ELF-1 (cell line): ENCODE measurements at places on chromosomes 5 and 9.
A peak's percentile ranks its signal among the peaks of the same experiment; 100 is the strongest.

DNA sequence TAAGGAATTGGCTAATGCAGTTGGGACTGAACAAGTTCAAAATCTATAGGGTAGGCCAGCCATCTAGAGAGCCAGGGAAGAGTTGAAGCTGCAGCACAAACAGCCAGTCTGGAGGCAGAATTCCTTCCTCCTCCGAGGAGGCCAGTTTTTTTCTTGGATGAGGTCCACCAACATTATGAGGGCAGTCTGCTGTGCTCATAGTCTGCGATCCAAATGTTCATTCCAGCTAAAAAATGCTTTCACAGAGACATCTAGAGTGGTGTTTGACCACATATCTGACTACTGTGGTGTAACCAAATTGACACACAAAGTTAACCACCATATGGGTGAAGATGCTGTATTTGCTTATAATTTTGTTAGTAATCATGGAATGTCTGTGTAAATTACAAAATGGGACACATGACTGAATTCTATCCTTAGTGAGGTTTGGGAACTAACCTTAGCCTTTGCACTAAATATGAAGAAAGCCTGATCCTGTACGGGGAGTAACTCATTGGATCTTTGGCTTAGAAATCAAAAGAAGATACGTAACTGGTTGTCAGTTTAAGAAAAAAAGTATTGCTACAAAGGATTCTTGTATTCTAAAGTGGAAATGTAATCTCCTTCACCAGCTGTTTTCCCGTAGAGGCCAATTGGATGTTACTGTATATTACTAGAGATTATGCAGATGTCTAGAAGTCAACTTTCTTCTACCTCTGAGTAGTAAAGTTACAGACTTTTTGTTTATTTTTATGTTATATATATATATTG is 70.6 kb downstream of the SPIN1 start:
- DNase-seq: no peak

GRCh38 chr5:148290271-148291195 is 21.7 kb upstream of the SPINK7 start:
- DNase-seq: no peak

DNA sequence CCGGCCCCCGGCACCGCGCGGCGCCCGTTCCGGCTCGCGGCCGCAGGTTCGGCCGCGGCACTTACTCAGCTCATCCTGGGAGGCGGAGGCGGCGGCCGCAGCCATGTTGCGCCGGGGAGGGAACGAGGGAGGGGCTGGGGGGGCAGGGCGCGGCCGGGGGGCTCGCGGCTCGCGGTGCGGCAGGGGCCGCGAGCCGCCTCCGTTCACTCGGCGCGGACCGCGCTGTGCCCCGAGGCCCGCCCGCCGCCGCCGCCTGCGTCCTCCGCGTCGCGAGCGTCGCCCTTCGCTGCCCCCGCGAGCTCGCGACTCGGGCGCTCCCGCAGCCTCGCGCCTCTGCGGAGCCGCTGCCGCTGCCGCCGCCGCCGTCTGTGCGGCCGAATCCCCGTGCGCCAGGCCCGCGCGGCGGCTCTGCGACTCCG is 735 bp downstream of the ECPAS start:
- DNase-seq: no peak

DNA sequence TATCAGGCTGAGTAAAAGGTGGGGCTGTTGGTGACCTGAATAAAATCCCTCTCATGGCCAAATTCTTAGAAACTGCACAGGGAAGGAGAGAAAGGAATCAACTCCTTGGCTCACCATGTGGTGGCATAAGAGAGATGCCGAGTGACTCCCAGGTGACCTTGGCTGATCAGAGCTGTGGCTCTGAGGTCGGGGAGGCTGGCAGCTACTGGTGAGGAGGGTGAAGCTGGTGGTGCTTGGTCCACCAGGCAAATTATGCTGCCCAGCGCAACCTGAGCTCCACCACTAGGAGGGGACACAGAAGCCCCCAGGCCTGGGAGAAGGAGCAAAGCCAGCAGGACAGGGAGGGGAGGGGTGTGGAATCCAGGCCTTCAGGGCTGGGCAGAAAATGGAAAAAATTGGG is 111.2 kb upstream of the IL12B start:
- DNase-seq: peak; percentile 61

DNA sequence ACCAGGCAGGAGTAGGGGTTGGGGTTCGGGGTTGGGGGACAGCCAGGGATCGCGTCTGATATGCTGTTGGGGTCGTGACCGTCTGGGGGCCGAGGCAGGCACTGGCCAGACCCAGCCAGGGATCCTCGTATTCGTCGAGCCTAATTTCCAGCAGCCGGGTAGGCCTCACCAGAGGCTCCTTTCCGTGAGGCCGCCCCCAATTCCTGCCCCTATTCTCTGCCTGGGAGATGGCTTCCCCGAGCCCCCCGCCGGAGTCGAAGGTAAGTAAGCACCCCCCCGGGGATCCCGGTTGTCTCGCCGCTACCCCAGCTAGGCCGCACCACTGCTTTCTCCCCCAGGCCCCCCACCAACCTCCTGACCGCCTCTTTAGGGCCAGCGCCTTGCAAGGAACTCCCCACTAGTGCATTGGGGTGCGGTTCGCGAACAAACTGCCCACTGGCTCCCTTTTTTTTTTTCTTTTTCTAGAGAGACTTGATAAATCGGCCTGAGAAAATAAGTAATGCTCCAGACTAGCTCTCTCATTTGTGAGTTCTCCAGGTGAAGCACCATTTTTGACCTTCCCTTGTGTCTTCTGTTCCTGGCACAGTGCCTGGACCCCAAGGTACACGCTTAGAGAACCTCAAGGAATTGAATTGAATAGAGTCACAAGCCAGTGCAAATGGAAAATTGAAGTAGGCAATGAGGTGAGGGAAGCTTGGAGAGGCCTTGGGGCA is 435 bp downstream of the ZNF189 start:
- no peak for DNase-seq

DNA sequence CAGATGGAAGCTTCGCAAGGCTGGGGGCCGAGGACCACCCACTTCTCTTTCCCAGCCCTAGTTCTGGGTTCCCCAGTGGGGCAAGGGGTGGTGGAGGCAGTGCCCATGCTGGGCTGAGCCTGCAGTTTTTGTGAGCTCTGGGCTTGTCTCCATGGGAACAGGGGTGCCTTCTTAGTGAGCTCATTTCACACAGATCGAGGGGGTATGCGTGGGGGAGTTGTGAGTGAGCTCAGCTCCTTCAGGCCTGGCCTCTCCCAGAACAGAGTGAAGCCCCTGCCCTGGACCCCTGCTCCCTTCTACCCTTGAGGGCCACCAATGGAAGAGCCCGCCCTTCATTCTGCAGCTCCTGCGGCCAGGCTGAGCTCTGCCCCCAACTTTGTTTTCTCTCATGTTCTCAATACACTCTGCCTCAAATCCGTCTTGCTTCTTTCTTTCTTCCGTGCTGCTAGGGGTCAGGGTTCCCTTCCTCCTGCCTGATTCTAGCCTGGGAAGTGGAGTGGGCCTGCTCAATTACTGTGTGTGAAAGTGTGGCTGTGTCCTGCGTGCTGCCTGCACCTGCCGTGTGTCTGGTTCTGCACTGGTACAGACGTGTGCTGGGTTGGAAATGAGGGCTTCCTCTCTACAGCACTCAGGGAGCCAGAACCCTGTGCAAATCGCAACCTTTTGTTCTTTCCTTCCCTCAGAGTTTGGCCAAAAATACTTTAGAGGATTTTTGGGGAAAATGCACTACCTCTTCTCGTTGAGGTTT is 9.0 kb upstream of the MYOZ3 start:
- DNase-seq: peak; percentile 1

DNA sequence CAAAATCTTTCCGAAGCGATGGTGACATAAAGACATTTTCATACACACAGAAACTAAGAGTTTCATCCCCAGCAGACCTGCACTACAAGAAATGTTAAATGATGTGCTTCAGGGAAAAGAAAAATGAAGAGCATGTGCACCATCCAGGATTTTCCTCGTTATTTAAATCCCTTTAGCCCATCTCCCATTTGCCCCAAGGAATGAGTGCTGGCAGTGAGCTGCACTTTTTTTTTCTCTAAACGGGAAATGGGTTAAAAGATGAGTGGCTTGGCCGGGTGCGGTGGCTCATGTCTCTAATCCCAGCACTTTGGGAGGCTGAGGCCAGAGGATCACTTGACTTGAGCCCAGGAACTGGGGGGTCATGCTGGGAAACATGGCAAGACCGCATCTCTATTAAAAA is 6.8 kb upstream of the LRRC14B start:
- DNase-seq: no peak

DNA sequence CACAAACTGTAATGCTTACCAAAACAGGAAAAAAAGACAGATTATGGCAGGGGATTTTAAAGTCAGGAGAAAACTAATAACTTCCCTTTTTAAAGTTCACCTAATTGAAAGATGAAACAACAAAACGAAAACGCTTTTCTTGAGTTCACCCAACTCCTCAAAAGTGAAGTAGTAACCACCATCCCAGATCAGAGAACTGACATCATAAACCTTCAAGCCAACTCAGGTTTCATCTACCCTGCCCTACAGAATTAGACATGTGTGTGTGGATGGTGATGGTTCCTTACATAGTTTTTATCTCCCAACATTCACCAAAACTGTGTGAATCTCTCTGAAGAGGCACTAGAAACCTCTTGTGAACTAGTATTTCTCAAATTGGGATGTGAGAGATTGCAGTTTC is 195.2 kb upstream of the PTGER4 start:
- DNase-seq: no peak

DNA sequence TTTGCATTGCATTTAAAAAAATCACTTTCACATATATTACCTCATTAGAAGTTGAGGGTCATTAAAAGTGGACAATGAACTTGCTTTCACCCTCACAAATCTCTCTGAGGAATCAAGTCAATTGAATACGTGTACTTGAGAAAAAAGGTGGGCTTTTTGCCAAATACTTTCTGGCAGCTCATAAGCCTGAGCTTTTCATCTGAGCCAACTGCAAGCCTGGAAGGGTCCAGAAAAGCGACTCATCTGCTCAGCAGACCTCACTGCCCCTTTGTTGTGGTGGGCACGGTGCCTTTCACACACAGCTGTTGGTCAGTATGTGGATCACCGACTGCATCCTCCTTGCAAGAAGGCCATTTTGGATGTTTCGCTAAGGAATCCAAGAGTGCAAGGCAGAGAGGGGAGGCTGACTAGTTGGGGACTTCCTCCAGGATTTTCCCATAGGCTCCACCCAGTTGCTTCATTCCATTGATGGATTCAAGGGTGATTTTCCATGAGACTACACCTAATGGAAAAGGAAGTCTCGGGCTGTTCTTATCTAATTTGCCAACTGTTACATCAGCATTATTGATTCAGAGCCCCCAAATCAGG is 564.7 kb downstream of the PDE4D start:
- no peak for DNase-seq

DNA sequence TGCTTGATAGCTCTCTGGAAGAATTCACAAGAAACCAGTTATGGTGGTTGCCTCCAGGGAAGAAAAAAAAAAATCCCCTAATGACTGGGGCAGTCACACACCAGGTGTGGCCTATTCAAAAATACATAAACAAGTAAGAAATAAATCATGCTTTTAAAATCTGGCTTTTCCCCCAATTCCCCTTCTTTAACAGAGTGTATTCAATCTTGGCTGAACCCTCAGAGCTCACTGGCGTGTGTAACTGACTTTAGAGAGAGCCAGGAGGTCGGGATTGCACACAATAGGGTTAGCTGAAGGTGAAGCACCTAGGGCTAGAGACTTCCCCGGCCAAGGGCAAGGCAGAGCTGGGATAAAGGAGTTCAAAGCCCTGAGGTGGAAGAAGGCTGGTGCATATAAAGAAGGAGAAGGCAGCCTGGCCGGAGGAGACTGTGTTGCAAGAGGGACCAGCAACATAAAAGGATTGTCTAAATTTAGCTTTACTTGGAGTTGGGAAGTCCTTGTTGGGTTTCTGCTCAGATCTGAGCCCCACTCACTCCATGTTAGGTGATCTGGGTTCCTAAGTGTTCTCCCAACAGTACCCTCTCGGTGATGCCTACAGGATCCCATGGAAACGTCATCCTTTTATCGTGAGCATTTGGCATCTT is 19.7 kb downstream of the FNBP1 start:
- peak; percentile 27 for DNase-seq

DNA sequence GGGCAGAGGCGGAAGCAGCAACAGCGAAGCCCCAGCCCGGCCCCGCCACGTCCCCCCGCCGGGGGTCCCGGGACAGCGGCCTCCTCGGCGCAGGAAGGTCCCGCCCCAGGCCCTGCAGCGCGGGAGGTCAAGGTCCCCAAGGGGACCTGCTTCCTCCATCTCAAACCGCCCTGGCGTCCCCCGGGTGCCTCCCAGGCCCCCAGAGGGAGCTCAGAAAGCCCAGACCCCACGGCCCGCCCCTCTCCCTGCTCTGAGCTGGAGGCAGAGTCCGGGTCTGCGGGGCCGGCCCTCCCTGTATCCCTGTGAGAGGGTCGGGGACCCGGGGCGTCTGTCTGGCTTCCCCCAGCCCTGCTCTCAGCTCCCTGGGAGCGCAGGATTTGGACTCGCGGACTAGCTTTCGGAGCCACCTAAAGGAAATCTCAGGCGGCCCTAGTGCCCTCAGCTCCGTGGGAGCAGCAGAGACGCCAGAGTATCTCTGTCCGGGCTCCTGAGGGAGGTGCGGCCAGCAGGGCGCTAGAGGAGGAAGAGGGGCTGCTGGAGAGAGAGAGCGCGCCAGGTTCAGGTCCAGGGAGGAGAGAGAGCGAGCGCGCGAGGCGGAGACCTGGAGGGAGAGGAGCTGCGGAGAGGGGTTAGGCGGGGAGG is 30.7 kb downstream of the EXOC3 start:
- peak; percentile 59 for DNase-seq

DNA sequence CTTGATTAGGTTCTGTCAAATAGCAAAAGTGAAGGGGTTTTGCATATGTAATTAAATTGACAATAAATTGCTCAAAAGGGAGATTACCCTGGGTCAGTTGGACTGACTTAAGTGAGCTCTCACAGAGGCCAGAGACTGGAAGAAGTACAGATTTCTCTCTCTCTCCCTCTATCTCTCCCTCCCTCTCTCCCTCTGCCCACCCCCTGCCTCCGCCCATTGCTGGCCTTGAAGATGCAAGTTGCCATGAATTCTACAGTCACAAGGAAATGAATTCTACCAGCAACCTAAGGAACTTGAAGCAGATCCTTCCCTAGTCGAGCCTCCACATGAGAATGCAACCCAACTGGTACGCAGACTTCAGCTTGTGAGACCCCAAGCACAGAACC is 119.2 kb downstream of the LPAR1 start:
- no peak for DNase-seq

GRCh38 chr9:130988905-130989304 is 20.1 kb upstream of the LAMC3 start:
- no peak for DNase-seq

- DNase-seq: peak; percentile 26
Measured at GRCh38 chr5:65926893-65927292, 518 bp downstream of the ERBIN start.

- DNase-seq: no peak
Measured at GRCh38 chr9:84447305-84447704, 106.7 kb upstream of the SLC28A3 start.

DNA sequence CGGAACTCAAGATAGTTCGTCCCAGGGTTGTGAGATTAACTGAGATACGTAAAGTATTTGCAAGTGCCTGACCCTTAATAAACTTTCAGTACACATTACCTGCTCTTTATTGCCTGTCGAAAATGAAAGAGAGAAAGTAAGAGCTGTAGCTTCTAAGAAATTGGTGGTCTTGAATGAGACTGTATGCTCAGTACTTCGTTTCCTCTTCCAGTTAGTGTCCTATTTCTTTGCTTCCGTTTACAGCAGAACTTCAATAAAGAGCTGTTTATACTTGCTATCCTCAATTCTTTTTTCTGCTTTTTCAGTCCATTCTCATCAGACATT is 534 bp downstream of the SRFBP1 start:
- DNase-seq: no peak
